Stimulated activated CD4-positive, alpha-beta T cell treated with anti-CD3 and anti-CD28 coated beads, Interleukin-2, amount 100 ng/mL, for 48 hours (primary cell): ENCODE measurements at places on chromosomes 13 and 19.

GRCh38 chr19:2308114-2308556 is at the start of gene LINGO3:
TSS of gene LINGO3 (minus strand) at chr19:2308154. CDS start at chr19:2291776, 16,378 bp downstream.
- no peak for DNase-seq

DNA sequence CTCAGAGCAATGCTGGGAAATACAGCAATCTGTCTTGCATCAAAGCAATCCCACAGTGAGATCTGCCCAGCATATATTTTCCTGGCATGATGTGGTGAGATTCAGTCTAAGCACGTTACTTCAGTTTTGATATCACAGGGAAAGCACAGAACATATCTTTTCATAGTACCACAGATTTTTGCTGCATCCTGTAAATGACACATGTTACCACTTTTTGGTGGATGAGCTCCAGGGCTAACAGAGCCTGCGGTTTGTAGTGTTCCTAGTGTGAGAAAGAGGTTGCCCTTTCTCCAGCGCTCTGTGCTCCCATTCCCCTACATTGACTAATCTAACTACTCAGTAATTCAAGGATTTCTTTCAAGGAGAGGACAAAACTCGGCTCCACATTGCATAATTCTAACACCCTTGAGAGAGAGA is 409.0 kb downstream of the GPC6 start:
- DNase-seq, result no peak

- no peak for DNase-seq
These were observed 60.9 kb downstream of the RYR1 start for GRCh38 chr19:38494379-38494778.

DNA sequence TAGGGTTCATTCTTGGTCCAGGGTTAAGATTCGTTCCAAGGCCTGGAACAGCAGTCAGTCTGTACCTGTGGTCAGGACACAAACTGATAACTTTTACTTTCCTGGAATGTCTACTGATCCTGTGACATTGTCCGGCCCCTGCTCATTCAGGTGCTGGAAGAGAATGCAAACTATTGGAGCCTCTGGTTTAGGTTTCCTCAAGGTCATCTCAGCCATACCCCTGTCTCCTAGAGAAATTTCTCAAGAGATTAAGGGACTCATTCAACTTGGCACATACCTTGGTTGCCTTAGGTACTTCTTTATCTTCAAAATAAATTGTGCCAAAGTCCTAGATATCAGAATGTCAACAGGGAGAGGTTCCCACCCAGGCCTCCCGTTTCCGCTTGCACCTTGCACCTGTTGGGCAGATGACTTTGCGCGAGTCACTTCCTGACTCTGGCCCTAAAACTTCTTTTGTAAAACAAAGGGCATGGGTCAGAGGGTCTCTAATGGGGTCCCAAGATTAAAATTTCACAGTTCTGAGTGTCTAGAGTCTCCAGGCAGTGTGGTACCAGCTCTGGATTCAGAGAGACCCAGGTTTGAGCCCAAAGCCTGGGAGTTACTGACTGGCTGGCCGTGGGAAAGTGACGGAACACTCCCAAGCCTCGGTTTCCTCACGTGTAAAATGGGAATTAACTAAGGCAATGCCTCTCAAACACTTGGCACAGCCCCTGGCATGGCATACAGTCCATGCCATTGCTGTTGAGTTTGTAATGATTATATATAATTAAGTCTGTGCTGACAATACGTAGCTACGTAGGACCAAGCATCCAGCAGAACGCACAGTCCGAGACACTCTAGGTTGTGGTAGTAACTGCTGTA is 25.8 kb upstream of the CYP2S1 start:
- no peak for DNase-seq

GRCh38 chr19:35773020-35773806 is 2.2 kb upstream of the ARHGAP33 start:
- DNase-seq, result no peak

GRCh38 chr19:9735986-9736385 is 32.6 kb downstream of the ZNF846 start:
- no peak for DNase-seq

DNA sequence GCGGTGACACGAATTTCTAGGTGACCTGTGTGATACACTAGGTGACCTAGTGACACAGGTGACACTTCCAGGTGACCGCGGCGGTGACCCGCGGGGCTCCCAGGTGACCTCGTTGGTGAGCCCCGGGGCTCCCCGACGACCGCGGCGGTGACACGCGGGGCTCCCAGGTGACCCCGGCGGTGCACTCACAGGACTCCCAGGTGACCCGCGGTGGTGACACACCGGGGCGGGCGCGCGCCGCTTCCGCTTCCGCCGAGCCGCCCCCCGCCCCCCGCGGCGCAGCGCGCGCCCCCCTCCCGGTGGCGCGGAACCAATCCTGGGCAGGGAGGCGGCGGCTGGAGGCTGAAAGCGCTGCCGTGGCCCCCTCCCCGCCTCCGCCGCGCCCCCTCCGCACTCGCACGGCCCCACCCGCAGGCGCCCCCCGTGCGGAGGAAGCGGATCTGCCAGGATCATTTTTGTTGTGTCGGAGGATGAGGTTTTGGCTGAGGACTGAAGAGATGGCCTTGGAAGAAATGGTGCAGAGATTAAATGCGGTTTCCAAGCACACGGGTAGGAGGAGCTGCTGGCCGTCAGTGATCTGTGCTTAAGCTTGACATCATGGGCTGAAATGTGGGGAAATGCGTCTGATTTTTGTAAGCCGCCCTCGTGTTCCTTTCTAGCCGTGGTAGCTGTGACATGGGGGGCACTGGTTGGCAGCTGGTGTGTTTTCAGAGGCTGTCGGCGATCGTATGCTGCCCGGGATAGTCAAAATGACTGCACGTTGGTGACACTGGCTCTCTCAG is at the start of gene MCF2L:
Gene MCF2L, plus strand, starts transcription at position 305 of the 782 bp plus-strand sequence. Its CDS starts 166 bp downstream, at position 471.
- peak; percentile 49 for DNase-seq

DNA sequence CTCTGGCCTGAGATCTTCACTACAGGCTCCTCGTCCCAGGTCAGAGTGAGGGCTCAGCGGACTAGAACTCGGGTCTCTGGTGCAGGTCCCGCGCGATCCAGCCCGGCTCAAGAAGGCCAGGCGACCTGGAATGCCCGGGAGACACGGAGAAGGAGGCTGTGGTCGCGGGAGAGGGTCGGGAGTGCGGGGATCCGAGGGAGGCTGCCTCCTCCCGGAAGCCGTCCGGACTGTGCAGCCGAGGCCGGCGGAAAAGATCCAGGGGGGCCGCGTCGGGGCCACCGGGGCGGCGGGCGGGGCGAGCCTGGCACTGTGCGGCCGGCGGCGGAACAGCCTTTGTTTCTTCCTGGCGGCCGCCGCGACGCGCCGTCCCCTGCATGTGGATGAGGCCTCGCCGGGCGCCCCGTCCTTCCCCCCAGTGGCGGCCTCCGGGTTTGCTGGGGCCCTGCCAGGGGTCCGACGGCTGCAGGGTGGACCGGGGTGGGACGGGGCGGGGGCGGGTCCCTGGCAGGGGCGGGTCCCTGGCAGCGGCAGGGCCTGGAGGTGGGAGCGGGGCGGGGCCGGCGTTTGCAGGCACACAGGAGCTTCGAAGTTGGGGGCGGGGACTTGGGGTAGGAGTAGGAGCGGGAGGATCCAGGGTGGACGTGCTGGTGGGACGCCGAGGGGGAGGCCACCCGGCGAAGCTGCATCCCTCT is 1.0 kb upstream of the SLC7A10 start:
- no peak for DNase-seq

DNA sequence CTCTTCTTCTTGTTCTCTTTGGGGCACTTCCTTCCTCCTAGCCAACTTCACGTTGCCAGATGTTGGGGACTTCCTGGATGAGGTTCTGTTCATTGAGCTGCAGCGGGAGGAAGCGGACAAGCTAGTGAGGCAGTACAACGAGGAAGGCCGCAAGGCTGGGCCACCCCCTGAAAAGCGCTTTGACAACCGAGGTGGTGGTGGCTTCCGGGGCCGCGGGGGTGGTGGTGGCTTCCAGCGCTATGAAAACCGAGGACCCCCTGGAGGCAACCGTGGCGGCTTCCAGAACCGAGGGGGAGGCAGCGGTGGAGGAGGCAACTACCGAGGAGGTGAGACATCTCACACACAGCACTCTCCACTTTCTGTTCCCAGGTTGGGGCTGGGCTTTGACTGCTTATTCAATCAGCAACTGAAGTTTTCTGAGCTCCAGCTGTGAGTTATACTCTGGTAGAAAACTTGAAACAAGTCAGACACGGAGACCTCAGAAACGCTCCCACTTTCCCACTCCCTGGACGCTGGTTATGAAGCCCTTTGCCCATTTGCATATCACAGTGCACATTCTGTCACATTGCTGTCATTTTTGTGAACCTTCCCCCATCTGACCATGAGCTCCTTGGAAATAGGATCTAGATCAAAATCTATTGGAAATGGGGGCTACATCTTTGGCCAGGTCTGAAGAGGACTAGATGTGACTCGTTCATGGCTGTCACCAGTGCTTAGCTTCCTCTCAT is 7.2 kb upstream of the CCDC97 start:
- no peak for DNase-seq

- DNase-seq, result no peak
These were observed 565.7 kb downstream of the EFNB2 start for GRCh38 chr13:105969761-105970160.

GRCh38 chr19:20186174-20186573 is 19.2 kb downstream of the ZNF486 start:
- no peak for DNase-seq

DNA sequence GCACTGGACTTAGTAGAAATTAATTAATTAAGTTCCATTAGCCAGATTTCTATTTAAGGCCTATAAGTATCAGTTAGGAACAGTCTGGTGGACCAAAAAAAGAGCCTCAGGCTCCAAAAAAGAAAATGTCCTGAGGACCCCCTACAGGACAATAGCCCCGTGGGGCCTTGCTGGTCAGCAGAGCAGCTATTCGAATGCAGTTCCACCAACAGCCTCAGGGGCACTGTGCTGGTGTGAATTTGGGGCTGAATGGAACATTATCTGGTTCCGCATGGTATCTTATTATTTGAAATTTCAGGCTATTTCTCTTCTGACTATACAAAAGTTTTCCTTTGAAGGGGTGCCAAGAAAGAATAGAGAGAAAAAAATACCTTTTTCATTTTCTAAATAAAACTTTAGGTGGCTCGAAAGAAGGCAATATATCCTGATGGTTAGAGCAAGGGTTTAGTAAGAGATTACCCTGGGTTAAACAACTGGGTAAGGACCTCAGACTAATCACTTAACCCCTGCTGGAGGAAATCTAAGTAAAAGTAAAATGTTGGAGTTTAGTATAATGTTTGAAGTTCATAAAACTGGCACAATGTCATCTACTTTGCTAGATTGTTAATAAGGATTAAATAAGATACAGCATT is 147.2 kb downstream of the MIPEP start:
- no peak for DNase-seq
